Activated CD4-positive, alpha-beta T cell treated with anti-CD3 and anti-CD28 coated beads, Interleukin-2, amount 50 U/mL, for 24 hours (primary cell): ENCODE measurements at places on chromosomes 6 and 20.

DNA sequence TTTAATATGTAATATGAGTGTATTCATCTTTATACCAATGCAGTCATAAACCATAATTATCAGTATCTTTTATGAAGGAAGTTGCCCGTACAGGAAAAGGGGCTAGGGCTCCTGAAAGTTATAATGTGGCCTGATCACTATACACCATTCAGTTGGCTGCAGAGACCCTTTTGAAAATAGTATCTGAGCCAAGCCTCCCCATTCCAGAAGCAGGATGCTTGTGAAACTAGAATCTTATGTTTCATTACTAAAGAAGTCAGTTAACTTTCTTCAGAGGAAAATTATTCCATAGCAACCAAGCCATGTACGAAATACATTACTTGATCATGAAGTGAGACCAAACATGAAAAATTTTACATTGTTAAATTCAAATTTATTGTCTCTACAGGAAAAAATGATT is 251.5 kb upstream of the TCF21 start:
- DNase-seq = no peak

- DNase-seq = no peak
Observed at GRCh38 chr6:5300206-5300764, 39.0 kb downstream of the FARS2 start.

DNA sequence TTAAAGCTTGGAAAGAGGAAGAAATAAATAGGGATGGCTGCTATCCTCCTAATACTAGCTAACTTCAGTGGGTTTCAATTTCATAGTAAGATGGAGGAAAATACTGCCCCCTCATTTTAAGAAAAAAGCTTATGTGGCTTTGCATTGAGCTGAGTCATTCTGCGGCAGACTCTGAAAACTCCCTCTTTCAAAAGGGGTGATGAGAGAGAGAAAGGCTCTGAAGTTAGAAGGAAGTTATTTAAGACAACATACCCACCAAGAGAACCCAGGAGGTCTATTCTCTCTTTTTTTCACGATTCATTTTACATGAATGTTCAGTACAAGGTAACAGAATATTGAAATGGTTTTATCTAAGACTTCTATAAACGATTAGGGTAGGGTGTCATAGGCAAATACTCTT is 4.5 kb downstream of the PRDM13 start:
- DNase-seq = no peak

DNA sequence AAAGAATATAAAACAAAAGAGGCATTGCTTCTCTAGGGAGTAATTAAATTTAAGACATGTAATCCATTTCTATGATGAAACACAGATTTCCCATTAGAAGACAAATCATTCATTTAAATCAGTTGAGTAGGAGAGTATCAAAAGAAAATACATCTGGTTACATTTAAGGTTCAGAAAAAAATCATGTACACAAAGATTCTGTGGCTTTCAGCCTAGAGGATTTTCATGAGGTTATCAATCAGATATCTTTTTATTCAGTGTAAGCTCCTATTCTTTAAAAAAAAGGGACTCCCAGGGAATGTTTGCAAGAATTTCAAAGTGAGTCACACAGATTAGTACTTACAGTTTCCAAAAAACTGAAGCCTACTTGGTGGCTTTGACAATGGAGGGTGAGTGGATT is 24.9 kb downstream of the COL21A1 start:
- DNase-seq = no peak

GRCh38 chr6:110944681-110945151 is 13.8 kb upstream of the GTF3C6 start:
- DNase-seq = no peak

DNA sequence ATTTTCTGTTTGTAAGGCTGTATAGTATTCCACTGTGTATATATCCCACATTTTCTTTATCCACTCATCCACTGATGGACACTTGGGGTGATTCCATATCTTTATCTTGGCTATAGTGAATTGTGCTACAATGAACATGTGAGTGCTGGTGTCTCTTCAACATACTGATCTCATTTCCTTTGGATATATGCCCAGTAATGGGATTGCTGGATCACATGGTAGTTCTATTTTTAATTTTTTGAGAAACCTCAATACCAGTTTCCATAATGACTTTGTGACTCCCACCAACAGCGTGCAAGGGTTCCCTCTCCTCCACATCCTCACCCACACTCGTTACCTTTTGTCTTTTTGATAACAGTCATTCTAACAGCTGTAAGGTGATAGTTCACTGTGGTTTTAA is 166.0 kb downstream of the ARHGAP18 start:
- no peak for DNase-seq

GRCh38 chr6:15264902-15265761 is 19.3 kb downstream of the JARID2 start:
- no peak for DNase-seq

- no peak for DNase-seq
Observed at GRCh38 chr6:71194724-71195123, 93.9 kb upstream of the OGFRL1 start.

DNA sequence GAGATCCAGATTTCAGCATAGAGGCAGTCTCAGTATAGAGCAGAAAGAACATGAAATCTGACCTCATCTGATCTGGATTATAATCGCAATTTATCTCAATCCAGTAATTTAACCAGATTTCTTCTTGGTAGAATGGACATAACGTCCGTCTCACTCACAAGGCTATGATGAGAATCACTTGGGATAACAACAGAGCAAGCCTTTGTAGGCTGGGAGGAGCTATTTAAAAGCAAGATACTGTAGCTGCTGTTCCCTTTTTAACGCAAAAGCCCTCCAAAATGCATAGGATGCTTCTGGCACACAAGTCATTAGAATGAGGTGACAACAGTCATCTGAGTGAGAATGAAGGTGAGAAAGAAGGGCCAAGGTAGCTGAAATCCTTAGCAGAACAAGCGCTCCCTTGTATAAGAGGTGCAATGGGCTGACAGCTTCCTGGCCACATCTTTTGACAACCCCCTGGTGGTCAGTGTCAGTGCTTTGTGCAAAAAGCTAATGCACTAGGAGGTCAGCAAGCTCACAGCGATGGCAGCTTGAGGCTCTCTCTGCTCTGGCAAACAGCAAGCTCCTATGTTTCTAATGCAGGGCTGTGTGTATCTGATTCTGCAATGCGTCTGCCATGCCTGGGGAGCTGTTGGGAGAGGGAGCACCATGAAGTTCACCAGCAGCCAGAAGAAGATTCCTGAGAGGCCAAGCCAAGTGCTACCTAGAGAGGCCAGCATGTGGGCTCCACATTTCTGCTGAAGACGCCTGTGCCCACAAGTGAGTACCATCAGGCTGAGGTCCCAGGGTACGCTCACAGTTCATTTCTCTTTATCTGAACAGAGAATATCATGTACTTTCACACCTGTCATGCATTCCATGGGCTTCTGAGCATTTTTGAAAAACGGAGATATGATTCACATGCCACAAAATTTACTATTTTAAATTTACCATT is 16.2 kb downstream of the METTL24 start:
- DNase-seq = no peak

DNA sequence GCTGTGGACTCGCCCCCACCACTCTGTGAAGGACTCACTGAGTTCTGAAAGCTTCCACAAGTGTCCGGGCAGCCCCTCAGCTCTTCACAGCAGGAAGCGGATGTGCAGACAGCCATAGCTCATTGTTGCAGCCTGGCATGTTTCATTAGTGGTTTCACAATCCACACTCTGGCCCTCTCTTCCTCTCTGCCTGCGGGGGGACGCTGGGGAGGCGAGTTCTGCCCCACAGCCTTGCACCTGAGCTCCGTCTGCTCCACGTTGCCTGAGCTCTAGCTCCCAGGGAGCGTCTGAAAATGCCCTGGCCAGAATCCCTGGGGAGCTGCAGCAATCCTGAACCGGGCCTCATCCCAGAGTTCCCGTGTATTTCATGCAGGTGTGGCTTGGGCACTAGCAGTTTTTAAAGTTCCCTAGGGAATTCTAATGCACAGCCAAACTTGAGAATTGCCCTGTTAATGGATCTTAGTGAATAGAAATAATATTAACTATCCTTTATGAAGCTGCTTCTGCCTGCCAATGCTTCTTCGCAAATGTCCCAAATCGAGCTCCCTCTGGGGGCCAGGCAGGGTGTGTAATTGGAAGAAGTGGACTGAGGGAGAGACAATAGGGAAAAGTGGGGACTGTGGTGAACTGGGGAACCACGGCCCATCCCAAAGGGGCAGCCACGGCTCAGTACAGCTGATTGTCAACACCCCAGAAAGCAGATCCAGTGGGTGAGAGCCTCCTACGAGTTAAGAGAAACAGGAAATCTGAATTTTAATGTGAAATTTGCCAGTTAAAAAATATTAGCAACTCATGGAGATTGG is 51.5 kb downstream of the CTCFL start:
- DNase-seq = no peak

DNA sequence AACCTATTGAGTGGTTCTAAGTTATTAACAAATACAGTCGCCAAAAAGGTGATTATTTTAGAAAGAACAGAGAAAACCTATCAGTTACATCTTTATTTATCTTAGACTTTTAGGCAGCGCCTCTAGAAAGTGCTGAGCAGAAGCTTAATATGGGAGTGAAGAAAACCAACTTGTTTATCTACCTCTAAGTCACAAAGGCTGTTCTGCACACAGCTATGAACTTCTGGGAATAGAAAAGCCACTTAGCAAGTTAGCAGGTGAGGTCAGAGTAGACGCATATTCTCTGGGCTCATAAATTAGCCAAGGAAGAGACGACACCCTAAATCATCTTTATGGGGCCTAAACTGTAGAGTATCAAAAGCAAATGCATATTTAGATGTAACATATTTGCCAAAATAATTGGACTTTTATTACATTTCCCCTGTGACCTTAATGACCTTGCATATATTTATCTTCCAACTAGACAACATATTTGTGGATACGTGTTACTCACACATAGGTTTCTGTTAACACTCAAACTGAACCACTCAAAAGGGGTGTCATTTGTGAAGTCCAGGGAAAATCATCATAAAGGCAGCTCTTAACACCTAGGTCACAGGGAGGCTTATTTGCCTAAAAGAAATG is 267.1 kb downstream of the ADGB start:
- DNase-seq = no peak

- DNase-seq = no peak
Observed at GRCh38 chr6:7433121-7433617, 43.6 kb downstream of the RIOK1 start.

GRCh38 chr20:45579184-45579583 is at the start of gene WFDC8:
TSS of gene WFDC8 (minus strand) at chr20:45579284. CDS start at chr20:45579247, 37 bp downstream.
- no peak for DNase-seq

DNA sequence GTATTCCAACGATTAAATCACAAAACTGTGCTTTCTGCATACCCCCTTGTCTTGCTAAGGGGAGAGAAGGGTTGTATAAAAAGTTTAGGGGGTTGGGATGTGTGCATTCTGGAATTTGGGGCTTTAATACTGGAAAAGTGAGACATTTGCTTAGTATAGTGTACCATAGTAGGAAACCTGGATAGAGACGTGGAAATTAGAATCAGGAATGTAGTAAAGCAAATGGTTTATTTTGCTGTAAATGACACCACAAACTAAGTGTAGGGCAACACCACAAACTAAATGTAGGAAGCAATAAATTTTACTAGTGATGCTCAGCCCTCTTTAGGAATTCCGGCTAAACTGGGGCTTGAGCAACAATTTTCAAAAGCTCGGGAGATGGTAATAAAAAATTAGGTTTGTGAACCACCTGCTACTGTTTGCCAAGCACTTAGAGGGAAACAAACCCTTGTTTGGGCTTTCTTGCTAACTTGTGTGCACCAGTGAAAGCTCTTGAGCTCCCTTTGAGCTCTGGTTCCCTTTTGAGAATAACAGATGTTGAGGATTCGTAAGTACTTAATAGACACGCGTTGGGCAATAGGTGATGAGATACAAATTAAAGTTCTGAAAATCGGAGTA is 13.8 kb downstream of the BRD2 start:
- no peak for DNase-seq

GRCh38 chr6:133621751-133622150 is 267.2 kb upstream of the TCF21 start:
- DNase-seq = no peak

- no peak for DNase-seq
Observed at GRCh38 chr6:4114123-4114522, 21.3 kb downstream of the ECI2 start.

GRCh38 chr6:143234734-143235133 is 174.0 kb downstream of the AIG1 start:
- DNase-seq = no peak

- DNase-seq = no peak
Observed at GRCh38 chr6:34654061-34654710, 42.4 kb downstream of the ILRUN start.

DNA sequence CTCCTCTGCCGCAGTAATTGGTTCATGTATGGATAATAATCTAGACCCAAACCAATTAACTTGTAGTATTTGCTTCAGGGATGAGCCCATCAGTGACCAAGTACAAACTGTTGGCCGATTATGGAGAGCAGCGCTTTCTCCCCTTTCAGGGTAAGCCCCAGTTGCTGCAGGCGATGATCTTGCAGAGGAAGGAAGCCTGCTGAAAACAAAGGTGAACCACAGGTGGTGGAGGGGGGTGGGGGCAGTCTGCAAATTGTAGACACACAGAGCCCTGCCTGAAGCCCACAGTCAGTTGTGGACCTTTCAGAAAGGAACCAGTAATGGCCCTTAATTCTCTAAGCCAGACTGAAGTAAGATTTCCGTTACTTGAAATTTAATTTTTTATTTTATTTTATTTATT is 167.9 kb upstream of the JARID2 start:
- no peak for DNase-seq

DNA sequence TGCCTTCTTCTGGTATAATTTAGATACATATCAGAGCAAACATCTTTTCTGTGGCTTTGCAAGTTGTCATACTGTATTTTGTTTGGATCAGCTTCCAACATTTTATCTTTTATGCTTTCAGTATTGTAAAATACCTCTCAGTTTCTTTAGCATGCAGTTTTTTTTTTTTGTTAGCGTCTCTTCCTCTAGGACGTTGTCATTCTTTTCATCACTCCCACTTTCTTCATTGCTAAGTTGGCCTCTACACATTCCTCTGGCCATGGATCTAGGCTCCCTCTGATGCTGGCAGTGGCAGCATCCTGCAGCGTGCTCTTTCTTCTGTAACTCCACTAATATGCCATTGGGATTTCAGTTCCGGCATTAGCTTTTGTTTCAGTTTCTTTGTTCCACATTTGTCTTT is 21.7 kb downstream of the RPRD1B start:
- DNase-seq = no peak

- DNase-seq = no peak
Observed at GRCh38 chr20:57633945-57634491, 13.8 kb upstream of the ZBP1 start.

- no peak for DNase-seq
Observed at GRCh38 chr6:131510094-131510493, 62.9 kb upstream of the ARG1 start.

GRCh38 chr6:113627480-113627879 is 229.7 kb upstream of the MARCKS start:
- DNase-seq = no peak

GRCh38 chr20:33667676-33668465 is 1.1 kb downstream of the ACTL10 start:
- DNase-seq = peak; percentile 71
